ENCODE measurements at places on chromosomes 6 and 20.

GRCh38 chr20:18042229-18042628 is 15.5 kb downstream of the OVOL2 start:
- DNase-seq: no peak

- DNase-seq: no peak
Measured at GRCh38 chr6:90025523-90026061, 131.3 kb downstream of the GJA10 start.

GRCh38 chr6:118594877-118595276 is 46.8 kb downstream of the PLN start:
- no peak for DNase-seq

DNA sequence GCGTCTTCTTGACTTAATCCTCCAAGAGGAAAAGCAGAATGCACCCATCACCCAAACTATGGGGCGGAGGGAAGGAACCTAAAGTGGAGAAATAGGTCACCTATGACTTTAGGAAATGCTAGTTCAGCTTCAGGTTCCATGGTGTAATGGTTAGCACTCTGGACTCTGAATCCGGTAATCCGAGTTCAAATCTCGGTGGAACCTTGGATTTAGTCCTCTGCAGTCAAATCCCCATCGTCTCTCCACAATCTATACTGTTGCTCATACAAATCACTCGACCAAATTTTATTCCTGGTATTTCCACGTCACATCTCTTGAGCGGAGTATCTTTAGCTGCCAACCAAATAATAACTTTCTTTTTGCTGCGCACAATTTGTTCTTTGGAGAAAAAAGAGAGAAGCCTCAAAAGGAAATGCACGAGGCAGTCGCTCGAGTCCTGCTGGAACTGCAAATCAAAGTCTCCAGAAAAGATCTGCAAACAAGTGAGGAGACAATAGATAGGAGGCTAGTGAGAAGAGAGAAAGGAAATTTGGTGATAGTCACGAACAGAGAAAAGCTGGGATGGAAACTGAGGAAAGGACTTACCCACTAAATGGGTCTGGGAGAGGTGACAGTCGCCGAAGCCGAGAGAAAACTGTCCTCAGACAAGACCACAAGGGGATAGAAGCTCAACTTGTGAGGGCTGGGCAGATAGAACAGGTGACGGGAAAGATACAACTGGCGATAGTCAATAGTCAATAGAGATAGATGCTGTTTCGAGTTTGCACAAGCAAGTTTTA is 16.6 kb downstream of the POM121L2 start:
- DNase-seq: no peak

DNA sequence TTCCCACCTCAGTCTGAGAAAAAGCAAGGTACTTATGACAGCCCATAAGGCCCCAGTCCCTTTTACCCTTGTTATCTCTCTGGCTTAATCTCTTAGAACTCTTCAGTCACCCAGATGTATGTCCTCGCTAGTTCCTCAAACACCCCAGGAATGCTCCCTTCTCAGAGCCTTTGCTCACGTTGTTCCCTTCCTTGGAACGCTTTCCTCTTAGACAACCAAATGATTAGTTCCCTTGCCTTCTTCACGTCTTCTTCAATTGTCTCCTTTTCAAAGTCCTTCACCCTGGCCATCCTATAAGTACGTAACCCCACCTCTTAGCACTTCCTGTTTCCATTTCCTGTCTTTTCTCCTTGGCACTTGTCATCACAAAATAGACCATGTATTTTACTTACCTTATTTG is 1.1 kb upstream of the APOBEC2 start:
- no peak for DNase-seq

- no peak for DNase-seq
Measured at GRCh38 chr20:19259141-19259591, 46.7 kb downstream of the SLC24A3 start.

- DNase-seq: no peak
Measured at GRCh38 chr20:51275826-51276225, 252.9 kb upstream of the KCNG1 start.

DNA sequence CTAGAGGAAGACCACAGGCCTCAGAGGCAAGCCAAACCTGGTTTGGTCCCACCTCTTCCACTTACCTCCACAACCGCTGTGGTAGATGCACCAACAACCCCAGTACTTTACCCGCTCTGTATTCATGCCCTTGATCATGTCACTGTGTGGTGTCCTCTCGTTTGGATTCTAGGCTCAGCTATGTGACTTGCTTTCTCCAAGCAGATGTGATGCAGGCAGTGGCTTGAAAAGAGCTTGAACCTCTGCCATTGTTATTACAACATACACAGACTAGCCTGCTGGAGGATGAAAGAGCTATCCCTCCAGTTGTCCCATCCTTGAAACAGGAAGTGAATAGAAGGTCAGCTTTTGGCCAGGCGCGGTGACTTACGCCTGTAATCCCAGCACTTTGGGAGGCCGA is 147.7 kb downstream of the ZNF217 start:
- DNase-seq: no peak

DNA sequence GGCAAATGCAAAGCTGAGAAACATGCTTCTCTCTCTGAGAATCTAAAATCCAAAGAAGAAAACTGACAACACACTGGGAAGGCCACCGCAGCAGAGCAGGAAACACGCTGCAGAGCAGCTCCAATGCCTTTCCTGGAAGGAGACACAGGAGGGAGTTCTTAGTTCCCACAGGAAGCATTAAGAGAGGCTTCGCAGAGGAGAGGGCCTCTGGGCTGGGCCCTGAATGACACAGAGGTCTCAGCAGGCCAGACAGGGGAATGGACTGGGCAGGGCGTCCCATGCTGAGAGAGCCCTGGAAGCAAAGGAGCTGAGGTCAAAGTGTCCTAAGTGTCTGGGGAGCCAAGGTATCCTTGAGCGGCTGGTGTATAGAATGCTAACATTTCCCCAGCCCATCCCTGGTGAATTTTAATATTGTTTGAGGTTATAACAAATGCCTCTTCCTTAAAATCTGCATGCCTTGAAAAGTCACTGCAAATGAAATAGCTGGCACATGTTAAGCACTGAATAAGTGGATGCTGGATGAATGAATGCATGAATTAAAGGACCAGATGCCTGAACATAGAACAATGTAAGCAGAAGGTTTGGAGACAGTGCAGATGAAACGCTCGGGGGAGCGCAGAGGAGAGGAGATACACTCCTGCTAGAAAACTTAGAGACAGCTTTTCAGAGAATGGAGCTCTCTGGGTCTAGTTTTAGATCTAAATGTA is 110.0 kb upstream of the SYNDIG1 start:
- no peak for DNase-seq

- DNase-seq: no peak
Measured at GRCh38 chr20:8639112-8639778, 429.6 kb upstream of the PLCB4 start.

DNA sequence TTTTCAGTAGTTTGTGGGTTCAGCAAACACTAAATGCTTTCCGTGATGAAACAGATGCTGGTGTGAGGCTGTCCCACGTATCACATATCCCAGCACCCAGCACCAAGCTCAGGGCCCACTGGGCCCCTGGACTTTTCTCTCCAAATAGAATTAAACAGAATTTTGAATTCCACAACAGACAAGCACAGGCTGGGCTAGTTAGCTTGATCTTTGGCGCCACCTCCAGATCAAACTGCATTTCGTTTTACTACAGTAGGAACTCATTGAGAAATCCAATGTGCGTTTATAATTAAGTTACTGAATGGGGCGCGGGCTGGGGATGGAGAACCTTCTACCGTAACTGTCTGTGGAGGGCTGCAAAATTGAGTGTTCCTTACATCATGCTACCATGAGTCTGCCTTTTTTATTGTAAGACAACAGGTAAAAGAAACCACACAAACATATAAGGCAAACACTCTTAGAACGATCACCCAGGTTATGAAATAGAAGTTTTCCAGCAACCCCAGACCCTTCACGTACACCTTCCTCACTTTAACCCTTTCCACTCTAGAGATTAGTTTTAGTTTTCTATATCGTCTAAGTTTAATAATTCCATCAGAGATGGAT is 107.8 kb downstream of the ZFP64 start:
- no peak for DNase-seq

DNA sequence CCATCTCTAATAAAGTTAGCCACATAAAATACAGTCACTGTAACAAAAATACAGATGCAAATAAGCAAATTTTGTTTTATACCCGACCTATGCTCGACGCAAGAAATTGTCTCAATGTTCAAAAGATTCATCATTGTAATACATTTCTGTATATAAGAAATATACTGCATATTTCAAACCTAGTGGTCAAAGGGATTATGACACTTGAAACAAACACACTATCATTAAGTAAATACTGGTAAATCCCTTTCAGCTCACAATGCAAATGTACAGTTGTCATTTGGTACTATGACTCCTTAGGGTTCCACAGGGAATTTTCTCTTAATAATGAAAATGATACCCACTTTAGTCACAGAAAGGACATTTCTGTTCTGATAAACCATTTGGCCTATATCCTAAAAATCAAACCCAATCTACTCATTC is 2.2 kb downstream of the HIVEP2 start:
- no peak for DNase-seq

- DNase-seq: no peak
Measured at GRCh38 chr20:59331721-59332329, 31.4 kb downstream of the EDN3 start.

- no peak for DNase-seq
Measured at GRCh38 chr20:18678549-18679419, 90.9 kb downstream of the DTD1 start.

DNA sequence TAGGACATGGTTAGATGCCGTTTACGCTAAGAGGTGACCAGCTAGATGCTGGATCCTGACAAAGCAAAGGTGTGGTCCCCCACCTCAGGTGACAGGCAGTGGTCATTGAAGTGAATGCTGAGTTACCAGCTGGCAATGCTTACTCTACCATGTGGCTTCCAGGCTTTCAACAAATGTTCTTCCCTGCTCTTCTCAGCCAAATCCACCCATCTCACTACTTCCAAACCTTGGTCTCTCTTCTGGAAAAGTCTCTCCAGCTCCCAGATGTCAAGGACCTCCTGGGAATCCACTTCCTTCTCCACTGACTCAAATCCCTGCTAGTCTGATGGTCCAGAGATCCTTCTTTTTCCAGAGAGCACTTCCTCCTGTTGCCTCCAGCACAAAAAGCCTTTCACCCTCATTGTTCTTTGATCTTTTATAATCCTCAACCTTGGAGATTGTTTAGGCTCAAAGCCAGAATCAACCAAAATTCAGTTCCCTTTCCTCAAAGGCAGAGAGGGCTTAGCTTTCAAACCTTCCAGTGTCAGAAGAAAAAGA is 228.0 kb downstream of the ZNF217 start:
- DNase-seq: no peak

- DNase-seq: no peak
Measured at GRCh38 chr6:40817369-40817768, 221.7 kb downstream of the UNC5CL start.

DNA sequence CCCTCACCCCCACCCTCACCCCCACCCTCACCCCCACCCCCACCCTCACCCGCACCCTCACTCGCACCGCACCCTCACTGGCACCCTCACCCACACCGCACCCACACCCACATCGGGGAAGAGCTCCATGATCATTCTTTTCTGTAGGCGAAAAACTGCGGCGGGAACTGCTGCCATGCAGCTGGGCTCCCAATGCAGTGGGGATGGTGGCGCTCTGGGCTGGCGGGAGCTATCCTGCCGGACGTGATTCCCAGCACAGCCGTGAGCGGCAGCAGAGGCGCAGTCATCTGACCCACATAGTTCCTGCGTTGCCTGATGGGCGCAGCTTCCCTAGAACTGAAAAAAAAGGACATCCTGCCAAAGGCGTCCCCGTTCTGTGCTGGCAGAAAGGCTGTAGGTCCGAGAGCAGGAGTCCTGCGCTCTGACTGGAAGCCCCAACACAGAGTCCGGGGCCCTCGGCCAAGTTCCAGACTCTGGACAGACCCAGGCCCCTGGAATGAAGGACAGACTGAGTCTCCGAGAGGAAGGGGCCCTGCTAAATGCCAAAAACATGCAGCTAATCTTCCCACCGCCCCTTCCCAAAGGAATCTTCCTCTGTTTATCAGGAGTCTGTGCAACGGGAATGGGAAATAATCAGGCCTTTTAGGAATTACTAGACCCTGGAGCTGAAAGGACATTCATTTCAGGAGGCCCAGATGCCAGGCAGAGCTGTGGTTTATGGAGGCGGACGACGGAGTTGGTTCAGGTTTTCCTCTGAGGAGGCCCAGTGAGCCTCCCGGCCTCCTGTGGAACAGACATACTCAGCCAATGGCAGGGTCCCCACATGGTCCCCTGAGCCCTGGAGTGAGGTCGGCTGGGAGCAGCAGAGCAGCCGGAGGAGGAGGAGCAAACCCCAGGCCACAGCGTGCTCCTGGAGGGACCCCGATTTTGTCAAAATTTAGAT is 14.1 kb upstream of the TCFL5 start:
- no peak for DNase-seq

DNA sequence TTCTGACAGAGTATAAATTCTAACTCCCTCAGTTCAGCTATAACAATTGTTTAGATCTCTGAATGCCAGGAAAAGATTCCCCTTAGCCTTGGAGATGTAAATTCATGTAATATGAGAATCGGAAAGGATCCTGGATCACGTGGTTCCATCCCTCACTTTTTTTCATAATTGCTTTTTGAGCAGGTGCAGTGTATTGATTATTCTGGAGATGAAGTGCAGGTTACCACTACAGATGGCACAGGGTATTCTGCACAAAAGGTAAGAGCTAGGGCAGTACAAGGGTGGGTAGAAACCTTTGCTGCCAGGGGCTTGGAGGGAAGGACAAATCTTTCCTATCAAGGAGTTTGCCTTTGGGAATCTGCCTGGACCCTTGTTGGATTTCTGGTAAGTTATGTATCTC is 52.7 kb downstream of the KDM1B start:
- no peak for DNase-seq

- no peak for DNase-seq
Measured at GRCh38 chr6:71727632-71728294, 158.6 kb upstream of the RIMS1 start.

DNA sequence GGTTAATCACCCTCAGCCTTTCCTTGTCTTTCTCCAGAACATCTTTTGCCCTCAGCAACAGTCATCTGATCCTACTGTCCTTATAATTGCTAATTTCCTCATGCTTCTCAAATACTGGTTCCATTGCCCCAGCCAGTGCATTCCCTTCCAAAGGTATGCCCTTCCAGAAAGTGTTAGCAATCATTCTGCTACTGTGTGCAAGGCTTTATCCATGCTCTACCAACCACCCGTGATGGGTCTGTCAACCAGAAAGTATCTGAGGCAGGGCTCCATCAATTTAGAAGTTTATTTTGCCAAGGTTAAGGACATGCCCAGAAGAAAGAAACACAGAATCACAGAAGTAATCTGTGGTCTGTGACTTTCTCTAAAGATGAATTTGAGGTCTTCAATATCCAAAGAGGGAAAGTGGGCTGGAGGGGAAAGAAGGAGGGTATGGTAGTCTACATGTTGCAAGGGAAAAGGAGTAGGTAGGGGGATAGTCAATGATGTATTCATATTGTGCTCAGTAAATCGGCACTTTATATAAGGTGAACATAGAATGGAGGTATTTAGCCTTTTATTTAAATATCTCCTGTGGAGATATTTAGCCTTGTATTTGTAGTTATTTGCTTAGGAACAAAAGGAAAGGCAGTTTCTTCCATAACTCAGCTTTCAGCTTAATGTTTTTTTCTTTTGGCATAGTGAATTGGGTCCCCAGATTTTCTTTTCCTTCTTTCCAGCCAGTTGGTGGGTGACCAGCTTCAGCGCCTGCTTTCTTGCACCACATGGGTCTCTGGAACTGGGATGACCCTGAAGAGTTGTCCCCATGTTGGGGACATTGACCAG is 35.2 kb upstream of the PAQR8 start:
- no peak for DNase-seq
